ENCODE measurements at places on chromosomes 2 and 18.

GRCh38 chr2:95046371-95047112 is 21.0 kb downstream of the MAL start:
- no peak for DNase-seq

DNA sequence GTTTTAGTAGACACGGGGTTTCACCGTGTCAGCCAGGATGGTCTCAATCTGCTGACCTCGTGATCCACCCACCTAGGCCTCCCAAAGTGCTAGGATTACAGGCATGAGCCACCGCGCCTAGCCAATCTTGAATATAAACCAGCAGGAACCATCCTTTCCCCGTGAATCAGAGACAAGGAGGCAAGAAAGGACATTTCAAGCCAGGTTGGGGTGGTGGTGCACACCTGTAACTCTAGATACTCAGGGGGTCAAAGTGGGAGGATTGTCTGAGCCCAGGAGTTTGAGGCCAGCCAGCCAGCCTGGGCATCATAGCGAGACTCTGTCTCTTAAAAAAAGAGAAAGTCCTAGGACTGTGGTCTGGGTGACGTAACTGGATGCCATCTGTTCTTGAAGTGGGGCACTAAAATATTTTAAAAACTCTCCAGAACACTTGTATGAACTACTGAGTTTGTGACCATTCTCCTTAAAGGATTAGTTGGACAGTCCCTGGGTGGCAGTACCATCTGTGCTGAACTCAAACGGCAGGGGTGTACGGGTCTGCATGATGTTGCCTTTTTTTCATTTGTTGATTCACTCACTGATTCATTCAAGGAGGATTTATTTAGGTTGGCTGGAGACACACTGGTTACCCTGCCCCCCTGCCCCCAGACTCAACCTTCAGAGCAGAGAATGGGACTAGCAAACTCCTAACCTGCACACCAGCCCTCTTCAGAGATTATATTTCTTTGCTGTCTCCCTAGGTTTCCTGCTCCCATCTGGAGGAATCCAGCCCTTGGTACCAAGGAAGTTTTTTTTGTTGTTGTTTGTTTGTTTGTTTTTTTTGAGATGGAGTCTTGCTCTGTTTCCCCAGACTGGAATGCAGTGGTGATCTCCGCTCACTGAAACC is 2.9 kb upstream of the TLX2 start:
- DNase-seq: no peak

GRCh38 chr2:175318542-175318941 is 137.0 kb upstream of the ATP5MC3 start:
- no peak for DNase-seq

- DNase-seq: peak; percentile 69
Observed at GRCh38 chr2:113979191-113980128, 89.6 kb downstream of the ACTR3 start.

- DNase-seq: no peak
Observed at GRCh38 chr18:79411614-79412526, 16.1 kb downstream of the NFATC1 start.

GRCh38 chr2:137928547-137929518 is 35.4 kb upstream of the HNMT start:
- no peak for DNase-seq

DNA sequence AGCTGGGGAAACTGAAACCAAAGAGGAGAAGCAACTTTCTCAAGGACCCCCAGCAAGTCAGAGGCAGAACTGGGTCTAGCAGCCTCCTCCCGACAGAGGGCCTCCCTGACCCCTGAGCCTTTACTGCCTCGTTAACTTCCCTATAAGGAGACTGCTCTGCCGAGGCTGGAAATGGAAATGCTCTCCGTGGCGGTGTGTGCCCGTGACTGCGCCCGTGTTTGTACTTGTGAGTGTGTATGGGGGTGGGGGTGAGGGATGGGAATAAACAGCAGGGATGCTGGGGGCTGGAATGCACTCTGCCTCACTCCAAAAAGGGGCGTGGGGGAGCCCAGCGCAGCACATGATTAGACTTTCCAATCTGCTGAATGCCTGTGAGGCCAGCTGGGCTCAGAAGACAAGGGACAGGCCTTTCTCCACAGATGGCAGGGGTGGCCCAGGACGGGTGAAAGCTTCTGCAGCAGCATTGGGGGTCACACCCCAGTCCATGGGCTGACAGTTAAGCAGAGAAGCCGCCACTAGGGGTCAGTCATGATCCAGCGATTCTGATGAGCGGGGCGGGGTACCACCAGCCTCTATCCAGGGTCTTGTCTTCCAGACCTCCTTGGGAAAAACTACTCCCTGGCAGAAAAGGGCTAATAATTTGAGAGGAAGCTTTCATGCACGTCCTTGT is 26.8 kb downstream of the MPHOSPH10 start:
- peak; percentile 63 for DNase-seq

All from memory B cell (primary cell).